ENCODE measurements at places on chromosomes 2 and 18.

- DNase-seq, result no peak
Measured at GRCh38 chr2:62014102-62014501, 108.6 kb downstream of the COMMD1 start.

DNA sequence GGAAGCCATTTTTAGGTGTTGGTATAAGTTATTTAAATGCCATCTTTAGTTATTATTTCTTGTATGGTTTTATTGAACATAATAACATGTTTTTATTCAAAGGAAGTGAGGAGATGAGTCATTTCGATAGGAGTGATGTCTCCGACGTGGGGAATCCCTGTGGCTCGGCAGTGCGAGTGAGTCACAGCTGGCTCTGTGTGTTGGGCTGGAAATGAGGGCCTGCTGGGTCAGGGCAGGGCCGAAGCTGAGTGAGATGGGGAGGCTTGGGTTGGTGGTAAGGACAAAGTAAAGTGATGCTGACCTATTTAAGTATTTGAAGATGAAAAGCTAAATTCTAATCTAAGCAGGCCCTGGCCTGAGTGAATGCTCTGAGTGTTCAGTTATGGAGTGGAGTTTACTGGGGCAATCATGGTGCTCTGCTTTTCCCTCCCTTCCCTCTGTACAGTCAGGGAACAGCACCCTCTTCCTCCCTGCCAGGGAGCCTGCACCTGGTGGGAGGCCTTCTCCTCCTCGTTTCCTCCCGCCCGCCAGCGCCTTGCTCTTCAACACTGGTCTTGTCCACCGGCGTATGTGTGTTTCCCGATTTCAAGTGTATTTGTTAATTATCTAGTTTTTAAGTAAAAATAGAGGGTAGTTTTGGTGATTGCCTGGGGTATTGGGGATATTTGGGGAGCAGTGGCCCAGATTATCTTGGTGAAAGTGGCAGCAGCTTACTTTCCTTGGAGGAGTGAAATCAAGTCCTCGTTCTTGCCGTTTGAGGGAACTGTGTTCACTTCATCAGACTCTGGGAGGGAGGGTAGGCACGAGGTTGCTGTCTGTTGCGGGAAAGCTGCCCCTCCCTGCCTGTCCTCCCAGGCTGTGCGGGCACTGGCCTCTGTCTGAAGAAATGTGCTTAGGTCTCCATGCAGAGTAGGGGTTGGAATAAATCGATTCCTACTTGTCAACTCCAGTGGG lies 157.0 kb downstream of the LDLRAD4 start:
- peak; percentile 79 for DNase-seq

GRCh38 chr2:106334802-106335201 lies 133.4 kb downstream of the RGPD3 start:
- DNase-seq, result no peak

DNA sequence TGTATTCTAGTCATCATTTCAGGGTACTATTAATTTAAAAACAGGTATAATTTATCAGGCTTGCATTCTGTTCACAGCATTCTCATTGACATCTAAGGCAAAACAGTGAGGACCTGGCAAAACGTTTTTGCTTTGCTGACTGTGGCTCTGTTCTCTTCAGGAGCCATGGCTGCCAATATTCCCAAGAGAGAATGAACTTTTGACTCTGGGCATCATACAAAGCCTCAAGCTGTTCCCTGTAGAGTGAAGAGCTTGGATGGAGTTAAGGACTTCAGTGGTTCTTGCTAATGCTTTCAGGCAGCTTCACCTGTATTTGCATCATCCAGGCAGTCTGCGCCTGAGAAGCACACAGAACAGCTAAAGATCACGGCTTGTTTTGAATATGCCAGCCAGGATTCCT lies 65.9 kb upstream of the CAVIN2 start:
- DNase-seq, result no peak

DNA sequence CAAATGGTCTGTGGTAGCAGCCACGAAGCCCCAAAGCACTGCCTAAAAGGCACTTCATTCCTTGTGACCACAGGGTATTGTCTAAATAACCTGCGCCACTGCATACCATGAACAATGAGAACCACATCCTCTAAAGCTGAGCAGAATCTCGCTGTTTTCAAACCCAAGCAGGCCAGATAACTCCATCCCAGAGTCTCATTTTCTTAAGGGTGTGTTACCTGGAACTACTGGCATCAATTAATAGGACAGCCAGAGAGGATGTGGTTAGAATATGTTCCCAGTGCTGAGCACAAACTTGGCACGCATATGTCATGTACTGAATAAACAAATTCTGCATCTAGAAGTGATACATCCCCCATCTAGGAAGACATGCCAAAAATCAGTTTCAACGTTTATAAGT lies 13.0 kb downstream of the VPS4B start:
- DNase-seq, result no peak

DNA sequence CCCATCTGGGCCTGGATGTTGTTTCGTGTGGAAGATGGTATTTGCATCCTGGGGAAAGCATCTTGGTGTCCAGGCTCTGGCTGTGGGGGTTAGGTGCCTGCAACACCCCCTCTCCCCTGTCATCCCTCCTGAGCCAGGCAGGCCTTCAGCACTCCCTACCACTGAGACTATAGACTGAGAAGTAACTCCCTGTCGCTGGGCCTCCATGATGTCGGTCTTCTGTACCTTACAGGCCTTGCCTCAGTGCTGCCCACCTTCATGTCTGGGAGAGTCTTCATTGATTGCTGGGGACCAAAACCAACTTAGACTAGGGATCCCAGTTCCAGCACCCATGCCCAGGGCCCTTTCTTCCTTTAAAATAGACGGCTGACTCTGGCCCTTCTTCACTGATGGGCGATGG lies 33.1 kb upstream of the DNMT3A start:
- no peak for DNase-seq

GRCh38 chr2:102421890-102422759 lies 835 bp upstream of the IL18RAP start:
- no peak for DNase-seq

DNA sequence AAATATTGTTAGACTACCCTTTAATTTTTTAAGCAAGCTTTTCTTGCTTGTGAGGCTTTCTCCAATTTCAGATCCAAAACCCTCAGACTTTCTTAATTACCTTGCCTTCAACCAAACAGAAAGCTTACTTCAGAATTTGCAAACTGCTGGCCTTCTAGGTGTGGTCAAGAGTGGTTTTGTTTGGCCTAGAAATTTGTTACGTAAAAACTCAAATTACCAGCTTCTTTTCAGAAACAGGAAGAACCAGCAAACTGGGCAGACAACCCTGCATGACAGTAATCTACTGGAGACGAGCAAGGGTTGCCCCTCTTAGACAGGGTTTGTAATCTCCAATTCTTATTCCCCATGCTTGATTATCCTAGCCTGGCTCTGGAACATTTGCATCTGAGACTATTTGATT lies 27.1 kb downstream of the SRBD1 start:
- no peak for DNase-seq

DNA sequence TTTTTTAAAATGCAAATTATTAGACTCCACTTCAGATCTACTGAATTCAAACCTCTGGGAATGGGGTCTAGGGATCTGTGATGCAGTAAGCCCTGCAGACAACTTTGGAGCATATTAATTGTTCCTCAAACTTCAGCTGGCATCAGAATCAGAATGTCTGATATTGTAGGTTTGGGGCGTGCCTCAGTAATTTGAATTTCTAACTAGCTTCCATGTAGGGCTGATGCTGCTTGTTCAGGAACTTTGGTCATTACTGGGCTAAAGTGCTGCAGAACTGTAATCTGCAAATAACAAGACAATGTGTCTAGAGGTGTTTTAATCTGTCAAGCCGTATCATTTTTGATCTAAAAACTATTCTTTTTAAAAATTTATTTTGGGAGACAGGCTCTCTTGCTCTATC lies 1719.7 kb upstream of the PIK3C3 start:
- no peak for DNase-seq

DNA sequence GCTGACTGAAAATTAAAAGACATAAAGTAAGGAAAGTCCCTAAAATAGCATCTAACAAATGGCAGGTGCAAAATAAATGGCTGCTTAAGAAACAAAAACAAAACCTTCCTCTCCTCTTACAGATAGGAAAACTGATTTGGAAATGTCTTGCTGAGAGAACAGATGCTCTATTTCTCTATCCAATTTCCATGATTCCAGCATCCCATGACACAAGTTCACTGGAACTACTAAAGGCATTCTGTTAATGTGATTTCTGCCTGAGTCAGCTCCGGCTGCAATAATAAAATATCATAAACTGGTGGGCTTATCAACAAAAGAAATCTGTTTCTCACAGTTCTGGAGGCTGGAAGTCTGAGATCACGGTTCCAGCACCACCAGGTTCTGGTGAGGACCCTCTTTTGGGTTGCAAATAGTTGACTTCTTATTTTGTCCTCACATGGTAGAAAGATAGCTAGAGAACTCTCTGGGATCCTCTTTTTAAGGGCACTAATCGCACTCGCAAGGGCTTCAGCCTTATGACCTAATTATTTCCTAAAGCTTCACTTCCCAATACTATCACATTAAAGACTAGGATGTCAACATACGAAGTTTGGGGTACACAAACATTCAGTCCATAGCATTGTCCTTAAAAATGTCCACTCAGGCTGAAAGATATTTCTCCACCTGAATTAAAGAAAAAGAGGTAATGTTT lies 78.2 kb upstream of the GALNT3 start:
- no peak for DNase-seq

DNA sequence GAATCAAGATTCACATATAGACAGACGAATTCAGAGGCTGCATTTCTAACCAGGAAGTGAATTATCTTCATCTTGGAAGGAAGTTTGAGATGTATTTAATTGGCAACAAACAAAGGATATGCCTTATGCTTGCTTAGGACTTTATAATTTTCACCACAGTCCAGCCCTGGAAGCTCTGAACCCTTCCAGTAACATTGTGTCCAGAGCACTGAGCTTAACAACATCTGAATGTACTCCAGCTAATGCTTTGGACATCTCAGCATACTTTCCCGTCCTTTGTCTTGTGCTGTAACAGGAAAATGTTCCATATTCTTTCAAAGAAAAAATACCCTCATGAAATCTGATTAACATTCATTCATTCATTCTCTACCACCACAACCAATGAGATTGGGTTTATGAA lies 136.3 kb upstream of the SPATS2L start:
- DNase-seq, result no peak
